ENCODE measurements at places on chromosomes 7 and 10. TPM values are rescaled to one million over a fixed set of nuclear protein-coding genes. Genes with fewer than 3 reads are reported as not detected.
A peak's percentile ranks its signal among the peaks of the same experiment; 100 is the strongest.

The SLC39A12 gene
- total RNA-seq: 0.13 TPM

- no peak for DNase-seq
These were observed 533.0 kb upstream of the POT1 start for GRCh38 chr7:125462615-125463014.

DNA sequence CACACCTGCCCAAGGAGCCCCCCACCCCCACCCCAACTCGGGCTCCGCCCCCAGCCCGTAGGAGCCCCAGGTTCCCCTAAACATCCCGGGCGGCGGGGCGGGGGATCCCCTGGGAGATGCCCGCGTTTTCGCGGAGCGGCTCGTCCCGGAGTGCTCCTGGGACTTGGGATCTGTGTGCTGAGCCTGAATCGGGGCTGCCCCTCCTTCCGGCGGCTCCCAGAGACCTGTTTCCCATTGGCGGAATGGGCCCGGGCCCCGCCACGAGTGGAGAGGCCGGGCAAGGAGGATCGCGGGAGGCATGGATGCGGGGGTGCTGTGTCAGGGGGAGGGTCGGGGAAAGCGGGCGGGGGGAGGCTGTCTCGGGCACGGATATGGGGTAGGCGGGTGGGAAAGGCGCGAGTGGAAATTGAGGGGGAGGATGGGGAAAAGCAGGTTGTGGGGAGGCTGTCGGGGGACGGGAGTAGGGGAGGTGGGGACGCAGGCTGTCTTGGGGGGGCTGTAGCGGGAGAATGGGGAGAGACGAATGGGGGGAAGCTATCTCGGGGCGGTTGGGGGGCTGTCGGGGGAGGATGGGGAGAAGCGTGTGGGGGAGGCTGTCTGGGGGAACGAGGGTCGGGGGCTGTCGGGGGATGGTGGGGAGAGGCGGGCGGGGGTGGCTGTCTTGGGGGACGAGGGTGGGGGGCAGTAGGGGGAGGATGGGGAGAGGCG, 572 bp upstream of the BHLHA15 start:
- no peak for DNase-seq

The AASS gene
- 4.3 TPM for total RNA-seq

GRCh38 chr10:58700591-58700990, 187.9 kb downstream of the BICC1 start:
- DNase-seq: no peak

DNA sequence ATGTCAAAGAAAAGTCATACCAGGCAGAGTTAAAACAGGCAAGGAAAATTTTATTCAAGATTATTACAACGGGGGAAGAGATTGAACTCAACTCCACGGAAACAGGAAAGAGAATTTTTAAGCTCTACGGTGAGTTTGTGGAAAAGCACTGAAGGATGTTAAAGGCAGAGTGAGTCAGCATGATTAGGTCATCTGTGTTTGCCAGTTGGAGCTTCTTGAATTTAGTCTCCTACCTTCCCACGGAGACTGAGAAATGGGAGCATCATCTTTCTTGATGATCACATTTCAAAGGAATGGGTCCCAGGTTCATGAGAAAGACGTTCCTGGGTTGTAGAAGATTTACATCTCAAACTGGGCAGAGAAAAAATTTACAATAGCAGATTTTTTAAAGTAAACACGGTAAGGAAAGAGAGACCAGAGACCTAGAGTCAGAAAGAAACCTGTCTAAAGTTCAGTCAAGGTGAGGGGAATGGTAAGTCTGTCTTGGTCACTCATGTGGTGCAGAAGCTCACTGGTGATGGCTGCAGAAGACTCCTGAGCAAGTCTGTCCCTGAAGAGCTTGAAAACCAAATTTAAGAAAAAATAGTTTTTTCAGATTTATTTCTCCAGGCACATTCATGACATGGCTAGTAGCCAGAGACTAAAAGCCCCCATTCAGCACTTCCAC, 516.9 kb upstream of the LRRN3 start:
- no peak for DNase-seq

DNA sequence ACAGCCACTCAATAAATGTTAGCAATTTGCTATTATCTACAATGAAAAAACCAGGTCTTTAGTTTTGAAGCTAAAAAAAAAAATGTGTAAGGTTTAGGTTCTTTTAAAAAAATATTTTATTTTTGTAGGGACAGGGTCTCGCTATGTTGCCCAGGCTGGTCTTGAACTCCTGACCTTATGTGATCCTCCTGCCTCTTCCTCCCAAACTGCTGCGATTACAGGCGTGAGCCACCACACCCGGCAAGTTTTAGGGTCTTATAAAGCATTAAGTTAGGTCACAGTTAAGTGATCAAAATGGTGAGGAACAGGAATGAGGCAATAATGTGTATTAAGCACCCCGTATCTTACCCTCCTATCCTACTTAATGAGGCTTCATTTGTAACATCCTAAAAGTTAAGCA, 774 bp downstream of the SEM1 start:
- no peak for DNase-seq

DNA sequence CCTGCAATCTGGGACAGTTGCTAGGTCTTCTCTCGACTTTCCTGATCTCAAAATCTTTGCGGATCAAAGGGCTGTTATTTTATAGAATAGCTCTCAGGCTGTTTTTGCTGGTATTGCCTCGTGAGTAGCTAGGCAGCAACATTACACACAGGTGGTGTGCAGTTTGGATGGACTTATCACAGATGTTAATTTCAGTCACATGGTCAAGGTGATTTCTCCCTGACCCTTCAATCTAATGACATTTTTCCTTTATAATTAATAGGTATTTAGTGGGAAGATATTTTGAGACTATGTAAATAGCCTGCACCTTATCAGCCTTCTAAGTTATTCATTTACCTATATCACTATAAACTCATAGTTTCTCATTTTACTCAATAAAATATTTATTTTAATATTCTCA, 309.6 kb upstream of the PRKCQ start:
- no peak for DNase-seq

- no peak for DNase-seq
These were observed 257.9 kb downstream of the TCF7L2 start for GRCh38 chr10:113207924-113208323.

GRCh38 chr10:5477948-5478693, 21.2 kb downstream of the CALML5 start:
- DNase-seq: no peak

The RPEL1 gene
- not detected for total RNA-seq

DNA sequence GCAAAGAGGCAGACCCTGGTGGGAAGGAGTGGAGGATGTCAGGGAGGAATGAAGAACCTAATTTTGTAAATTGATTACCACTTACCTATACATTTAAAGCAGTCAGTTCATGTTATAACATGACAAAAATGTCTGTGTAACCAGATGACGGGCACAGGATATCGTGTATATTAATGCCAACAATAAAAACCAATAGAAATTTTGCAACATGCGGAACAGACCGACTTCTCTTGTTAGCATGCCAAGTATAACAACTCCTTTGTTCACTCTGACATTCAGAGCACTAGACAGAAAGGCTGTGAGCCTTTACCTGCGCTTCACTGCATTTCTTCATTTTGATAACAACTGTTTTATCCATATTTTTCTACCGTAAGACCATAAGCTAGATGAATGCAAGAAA, 29.9 kb downstream of the CDK6 start:
- DNase-seq: no peak

DNA sequence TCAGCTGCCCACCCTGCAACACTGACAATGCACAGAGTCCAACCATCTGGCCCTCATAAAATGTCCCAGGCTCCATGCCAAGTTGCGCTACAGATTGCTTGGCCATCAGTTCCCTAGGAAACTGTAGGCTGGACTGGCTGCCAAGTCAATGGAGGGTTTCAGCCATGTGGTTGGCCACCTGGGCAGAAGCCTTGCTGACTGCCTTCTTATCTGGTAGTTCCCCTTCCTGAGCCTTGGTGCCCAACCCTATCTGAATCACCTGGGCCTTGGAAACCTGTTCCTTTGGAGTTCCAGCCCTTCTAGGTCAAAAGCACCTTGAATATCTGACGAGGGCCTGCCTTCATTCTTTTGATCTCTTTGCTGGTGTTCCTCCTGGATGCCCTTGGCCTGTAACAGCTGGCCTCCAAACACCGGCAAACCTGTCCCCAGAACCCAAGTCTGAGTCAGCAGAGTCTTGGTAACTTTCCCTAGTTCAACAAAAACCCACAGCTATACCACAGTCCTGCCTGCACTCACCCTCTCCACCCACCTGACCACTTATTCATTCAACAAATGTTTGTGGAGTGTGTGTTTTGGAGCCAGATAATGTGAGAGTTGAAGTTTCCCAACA, 37.4 kb upstream of the KDM7A start:
- DNase-seq: peak; percentile 89

DNA sequence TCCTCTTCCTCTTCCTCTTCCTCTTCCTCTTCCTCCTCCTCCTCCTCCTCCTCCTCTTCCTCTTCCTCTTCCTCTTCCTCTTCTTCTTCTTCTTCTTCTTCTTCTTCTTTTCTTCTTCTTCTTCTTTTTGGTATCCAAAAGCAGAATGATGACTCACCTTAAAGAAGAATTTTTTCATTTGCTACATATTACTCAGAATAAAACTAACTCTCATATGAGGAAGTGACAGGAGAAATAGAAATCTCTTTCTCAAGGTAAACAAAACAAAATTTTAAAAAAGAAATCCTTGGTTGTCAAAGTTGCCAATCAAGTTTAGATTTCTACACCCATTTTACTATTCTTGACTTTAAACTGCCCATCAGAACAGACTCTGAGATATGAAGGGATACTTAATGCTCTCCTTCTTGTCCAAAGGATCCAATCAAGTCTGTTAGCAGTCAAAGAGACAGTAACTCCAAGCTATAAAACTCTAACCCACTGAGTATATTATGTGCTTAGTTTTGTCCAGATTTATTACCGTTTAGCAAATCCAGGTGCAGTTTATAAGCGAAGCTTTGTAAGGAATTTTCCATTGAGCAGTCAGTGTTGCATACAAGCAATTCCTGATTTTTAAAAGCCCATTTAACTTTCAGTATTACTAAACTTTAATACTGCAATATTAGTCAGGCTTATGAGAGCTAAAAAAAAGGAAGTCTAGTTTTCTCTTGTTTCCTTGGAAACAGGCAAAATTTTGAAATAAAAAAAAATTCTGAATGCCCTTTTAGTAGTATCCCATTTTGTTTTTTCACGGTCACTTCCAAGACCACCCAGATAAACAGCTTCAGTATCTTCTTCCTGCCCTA, 43.1 kb upstream of the SNX13 start:
- DNase-seq: no peak

DNA sequence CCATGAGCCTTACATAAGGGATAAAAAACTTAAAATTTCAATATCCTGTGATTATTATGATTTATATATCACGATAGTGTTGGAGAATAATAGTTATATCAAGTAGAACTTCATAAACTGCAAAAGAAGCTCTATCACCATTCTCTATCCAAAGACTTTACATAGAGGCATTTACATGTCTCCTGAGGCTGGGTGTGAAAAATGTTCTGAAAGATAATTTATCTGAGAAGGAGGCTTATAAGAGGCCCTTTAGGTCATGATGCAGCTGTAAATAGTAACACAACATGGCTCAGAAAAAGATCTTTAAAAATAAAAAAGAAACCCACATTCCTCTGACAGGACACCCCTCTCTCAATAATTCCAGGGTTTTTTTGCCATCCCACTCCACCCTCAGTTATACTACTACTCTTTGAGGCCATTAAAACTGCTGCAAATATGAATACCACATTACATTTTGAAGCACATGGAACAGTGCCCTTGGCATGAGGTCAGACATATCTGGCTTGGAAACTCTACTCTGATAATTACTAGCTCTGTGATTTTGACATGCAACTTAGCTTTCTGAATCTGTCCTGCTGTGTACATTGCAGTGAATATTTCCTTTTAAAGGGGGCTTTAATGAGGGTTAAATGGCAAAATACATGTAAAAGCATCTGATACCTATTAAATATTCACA, 55.5 kb downstream of the SLC16A12 start:
- DNase-seq: no peak

The CHCHD1 gene
- total RNA-seq: 48.5 TPM

- DNase-seq: no peak
These were observed 2.6 kb upstream of the MYL7 start for GRCh38 chr7:44143646-44144250.

The SCART1 gene
- 1.3 TPM for total RNA-seq

DNA sequence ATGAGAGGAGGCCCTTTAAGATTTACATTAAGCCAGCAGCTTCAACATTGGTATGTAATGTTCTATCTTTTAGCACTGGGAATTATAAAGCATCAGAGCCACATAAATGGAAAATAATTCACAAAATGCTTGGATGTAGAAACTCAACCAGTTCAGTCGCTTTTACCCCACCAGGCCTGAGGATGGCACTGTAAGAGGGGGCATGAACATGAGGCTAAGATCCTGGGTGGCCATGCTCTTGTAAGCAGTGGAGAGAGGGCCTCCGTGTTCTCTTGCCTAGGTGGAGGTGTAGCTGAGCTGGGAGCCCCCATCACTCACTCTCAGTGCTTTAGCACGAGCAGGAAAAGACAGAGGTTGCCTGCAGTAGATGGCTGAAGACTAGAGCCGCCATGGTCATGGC, 238.8 kb downstream of the FANK1 start:
- peak; percentile 11 for DNase-seq

The CUL2 gene
- 26.3 TPM for total RNA-seq
